ENCODE measurements at places on chromosomes 7 and 10. TPM values are rescaled to one million over a fixed set of nuclear protein-coding genes. Genes with fewer than 3 reads are reported as not detected.

GRCh38 chr10:26593896-26594295, 103.6 kb upstream of the PDSS1 start:
- no peak overlapping the region for H3K27ac ChIP-seq
- H3K27me3 ChIP-seq, result no peaks in the 10 kb centered on the region
- H3K4me3 ChIP-seq, result no peak overlapping the region
- no peak for DNase-seq
- H3K4me1 ChIP-seq, result no peaks in the 10 kb centered on the region
- no peaks in the 10 kb centered on the region for H3K36me3 ChIP-seq

GRCh38 chr10:48682265-48682664, 2.4 kb upstream of the WDFY4 start:
- peak; percentile 64 for DNase-seq
- H3K4me3 ChIP-seq, result no peak overlapping the region

GRCh38 chr7:39164887-39165286, 187.2 kb downstream of the POU6F2 start:
- no peak for DNase-seq
- H3K27ac ChIP-seq, result no peak overlapping the region
- no peaks in the 10 kb centered on the region for H3K27me3 ChIP-seq
- H3K36me3 ChIP-seq, result no peaks in the 10 kb centered on the region
- no peaks in the 10 kb centered on the region for H3K4me1 ChIP-seq

GRCh38 chr10:17212802-17213221, 11.3 kb upstream of the TRDMT1 start:
- no peaks in the 10 kb centered on the region for H3K36me3 ChIP-seq
- no peak overlapping the region for H3K27ac ChIP-seq
- peaks cover 29% of the 10 kb centered on the region for H3K4me1 ChIP-seq
- H3K27me3 ChIP-seq, result no peaks in the 10 kb centered on the region
- DNase-seq, result no peak

DNA sequence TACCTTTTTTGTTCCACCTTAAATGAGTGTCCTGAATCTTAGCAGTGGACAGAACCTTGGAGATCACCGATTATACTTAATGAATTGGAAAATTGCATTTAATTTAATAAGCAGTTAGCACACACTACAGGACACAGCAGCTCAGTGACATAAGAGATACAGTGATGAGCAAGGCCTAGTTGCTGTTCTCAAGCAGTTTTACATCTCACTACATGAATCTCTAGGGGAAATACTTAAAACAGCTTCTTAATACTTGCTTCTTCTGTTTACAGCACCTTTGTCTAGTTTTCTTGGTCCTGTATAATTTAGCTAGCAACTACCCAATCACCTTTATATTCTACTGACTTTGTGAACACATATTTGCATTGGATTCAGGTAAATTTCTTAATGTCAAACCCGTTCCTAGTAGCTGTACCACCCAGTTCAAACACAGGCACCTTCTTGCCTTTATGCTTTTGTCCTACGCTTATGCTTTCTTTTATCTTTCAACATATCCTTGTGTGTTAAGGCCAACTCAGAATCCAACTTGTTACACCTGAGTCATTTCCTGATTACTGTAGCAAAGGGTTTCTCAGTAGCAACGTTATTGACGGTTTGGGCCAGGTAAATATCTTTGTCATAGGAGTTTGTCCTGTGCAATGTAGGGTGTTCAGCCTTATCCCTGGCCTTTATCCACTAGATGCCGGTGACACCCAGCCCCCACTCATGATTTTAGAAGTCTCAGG, 1.8 kb downstream of the STAM start:
- no peak overlapping the region for H3K27ac ChIP-seq
- no peaks in the 10 kb centered on the region for H3K27me3 ChIP-seq
- H3K4me3 ChIP-seq, result peak overlapping the region; percentile 5
- DNase-seq, result no peak
- peaks cover 65% of the 10 kb centered on the region for H3K4me1 ChIP-seq

GRCh38 chr10:71549766-71550533, 153.2 kb downstream of the CDH23 start:
- no peak overlapping the region for H3K4me3 ChIP-seq
- no peak for DNase-seq
- no peaks in the 10 kb centered on the region for H3K27me3 ChIP-seq
- no peaks in the 10 kb centered on the region for H3K36me3 ChIP-seq
- H3K27ac ChIP-seq, result no peak overlapping the region

DNA sequence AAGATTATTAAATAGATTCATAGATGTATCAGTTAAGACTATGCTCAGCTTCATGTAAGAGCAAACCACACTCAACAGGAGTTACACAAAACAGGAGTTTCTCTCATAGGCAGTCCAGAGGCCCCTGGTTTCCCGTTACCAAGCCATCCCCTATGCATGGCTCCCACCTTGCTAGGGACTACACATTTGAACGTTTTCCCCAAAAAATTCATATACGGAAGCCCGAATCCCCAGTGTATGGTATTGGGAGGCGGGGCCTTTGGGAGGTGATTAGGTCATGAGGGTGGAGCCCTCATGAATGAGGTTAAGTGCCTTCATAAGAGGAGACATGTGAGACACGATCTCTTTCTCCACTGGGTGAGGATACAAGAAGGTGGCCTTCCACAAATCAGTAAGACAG, 29.1 kb downstream of the RSU1 start:
- no peaks in the 10 kb centered on the region for H3K36me3 ChIP-seq
- no peak overlapping the region for H3K27ac ChIP-seq
- no peak for DNase-seq
- H3K4me3 ChIP-seq, result no peak overlapping the region
- H3K4me1 ChIP-seq, result no peaks in the 10 kb centered on the region

DNA sequence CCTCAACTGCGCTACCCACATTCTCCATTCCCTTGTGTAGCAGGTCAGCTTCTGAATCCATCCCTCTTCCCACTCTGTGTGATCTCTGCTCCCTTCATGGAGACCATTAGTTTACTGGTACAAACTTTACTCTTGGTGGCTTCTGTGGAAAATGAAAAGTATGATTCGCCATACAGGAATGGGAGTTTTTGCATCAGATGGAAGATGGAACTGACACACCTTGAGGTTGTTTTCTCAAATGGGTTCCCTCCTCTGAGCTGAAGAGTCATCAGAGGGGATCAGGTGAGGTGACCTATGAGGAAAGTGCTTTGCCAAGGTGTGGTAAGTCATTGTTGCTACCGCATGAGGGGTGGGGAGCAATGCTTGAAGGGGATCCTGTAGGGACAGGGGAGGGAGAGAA, 266.8 kb downstream of the INHBA start:
- H3K4me3 ChIP-seq, result no peak overlapping the region
- no peaks in the 10 kb centered on the region for H3K27me3 ChIP-seq
- no peaks in the 10 kb centered on the region for H3K4me1 ChIP-seq

- no peaks in the 10 kb centered on the region for H3K27me3 ChIP-seq
- H3K4me1 ChIP-seq, result no peaks in the 10 kb centered on the region
- no peak overlapping the region for H3K27ac ChIP-seq
Measured at GRCh38 chr10:6694447-6695140, 114.5 kb upstream of the PRKCQ start.

- peaks cover 47% of the 10 kb centered on the region for H3K36me3 ChIP-seq
- no peak overlapping the region for H3K27ac ChIP-seq
- H3K4me3 ChIP-seq, result no peak overlapping the region
- no peaks in the 10 kb centered on the region for H3K27me3 ChIP-seq
- no peak for DNase-seq
- H3K4me1 ChIP-seq, result no peaks in the 10 kb centered on the region
Measured at GRCh38 chr10:93403152-93404047, 78.7 kb downstream of the MYOF start.

GRCh38 chr10:62127975-62128374, 140.7 kb downstream of the RTKN2 start:
- H3K27ac ChIP-seq, result no peak overlapping the region
- no peaks in the 10 kb centered on the region for H3K36me3 ChIP-seq
- DNase-seq, result no peak
- no peaks in the 10 kb centered on the region for H3K27me3 ChIP-seq
- H3K4me1 ChIP-seq, result no peaks in the 10 kb centered on the region

Gene FAM241B
- 0.98 TPM for total RNA-seq

Gene C10orf90
- total RNA-seq, result not detected

Gene UPK3B
- 2.7 TPM for total RNA-seq

Gene CNTNAP2
- total RNA-seq, result 2.2 TPM

Gene ADGRA1
- total RNA-seq, result 0.49 TPM

Gene PTPN20
- total RNA-seq, result 1.5 TPM
